ENCODE measurements at places on chromosomes 5 and 9.

DNA sequence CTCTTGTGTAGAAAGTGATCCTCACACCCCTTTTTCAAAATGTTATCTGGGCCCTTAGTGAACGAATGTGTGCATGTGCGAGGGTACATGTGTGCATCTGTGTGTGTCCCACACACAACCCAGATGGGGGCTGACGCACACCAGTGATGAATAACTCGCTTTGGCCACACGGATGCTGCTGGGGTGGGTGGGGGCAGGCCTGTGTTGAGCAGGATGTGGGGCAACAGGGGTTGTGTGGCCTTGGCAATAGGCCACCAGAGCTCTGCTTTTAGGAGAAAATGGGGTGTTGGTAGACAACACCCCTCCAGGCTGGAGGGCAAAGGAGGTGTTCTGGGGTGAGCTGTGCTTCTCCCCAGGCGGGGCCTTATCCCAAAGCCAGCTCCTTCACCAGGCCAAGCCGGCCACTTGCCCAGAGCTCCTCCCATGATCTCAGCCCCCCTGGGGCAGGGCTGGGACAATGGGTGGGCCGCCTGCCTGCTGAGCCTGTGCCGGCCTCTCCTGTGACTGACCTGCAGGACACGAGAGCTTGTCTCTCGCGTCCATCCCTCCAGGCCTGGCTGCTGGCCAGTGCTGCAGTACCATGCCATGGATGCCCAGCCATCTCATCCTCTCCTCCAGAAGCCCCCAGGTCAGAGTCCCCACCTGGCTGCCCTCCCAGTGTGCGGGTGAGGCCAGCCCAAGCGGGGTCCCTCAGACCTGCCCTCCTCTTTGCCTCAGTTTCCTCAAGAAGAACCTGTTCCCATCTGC is 1.7 kb downstream of the DBN1 start:
- DNase-seq, result peak; percentile 63

DNA sequence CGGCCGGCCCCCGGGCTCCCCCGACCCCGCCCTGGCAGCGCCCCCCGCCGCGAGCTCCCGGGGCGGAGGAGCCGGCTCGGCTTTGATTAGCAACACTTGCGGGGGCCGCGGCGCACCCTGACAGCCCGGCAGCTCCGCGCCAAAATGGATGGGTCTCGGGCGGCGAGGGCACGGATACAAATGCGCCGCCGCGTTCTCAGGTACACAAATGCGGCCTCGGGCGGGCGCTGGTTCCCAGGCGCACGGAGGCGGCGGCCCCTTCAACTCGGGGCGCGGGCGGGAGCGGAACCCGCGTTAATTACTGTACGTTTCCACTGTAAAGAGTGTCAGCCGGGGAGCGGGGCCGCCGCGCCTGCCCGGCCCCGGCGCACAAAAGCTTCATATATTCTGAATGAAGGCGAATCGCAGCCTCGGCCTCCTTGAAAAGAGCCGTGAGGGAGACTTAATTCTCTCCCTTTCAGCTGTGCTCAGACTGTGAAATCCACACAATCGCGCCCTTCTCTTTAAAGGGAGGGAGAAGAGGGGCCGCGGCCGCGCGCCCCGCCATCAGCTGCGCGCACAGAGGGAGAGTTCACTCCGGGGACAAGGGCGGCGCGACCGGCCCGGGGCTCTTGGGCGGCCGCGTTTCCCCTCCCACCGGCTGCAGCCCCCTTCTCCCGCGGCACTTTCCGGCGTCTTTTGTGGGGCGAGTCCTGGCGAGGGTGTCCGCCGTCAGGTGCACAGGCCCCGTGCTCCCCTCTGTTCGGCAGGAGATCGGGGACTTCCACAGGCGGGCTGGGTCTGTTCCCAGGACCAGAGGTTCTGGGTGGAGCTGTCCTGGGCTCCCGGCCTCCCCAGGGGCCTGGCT is 27.0 kb downstream of the MSX2 start:
- peak; percentile 12 for DNase-seq

DNA sequence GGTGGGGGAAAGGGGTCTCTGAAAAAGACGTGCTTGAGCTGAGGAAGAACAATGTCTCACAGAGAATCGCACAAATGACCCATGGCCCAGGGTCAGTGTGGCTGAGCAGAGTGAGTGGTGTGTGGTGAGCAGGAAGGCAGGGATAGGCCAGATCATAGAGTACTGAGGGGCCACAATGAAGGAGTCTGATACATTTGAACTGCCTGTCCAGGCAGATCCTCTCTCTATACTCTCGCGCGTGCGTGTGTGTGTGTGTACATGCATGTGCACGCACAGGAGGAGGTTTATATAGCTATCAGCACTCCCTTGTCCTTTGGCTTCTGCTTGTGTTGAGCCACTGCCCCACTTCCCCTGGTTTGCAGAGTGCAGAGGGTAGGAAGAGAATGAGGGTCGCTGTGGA is 294.0 kb downstream of the ZNF608 start:
- DNase-seq, result no peak

GRCh38 chr5:140567136-140567818 is 2.6 kb downstream of the SLC35A4 start:
- DNase-seq, result no peak

GRCh38 chr5:176548967-176549444 is at the start of gene CDHR2:
Gene CDHR2, plus strand, starts transcription at chr5:176549342. Its CDS starts 16,011 bp downstream, at chr5:176565353.
- DNase-seq, result no peak

GRCh38 chr9:124699575-124699974 is 71.5 kb downstream of the NR6A1 start:
- DNase-seq, result no peak

DNA sequence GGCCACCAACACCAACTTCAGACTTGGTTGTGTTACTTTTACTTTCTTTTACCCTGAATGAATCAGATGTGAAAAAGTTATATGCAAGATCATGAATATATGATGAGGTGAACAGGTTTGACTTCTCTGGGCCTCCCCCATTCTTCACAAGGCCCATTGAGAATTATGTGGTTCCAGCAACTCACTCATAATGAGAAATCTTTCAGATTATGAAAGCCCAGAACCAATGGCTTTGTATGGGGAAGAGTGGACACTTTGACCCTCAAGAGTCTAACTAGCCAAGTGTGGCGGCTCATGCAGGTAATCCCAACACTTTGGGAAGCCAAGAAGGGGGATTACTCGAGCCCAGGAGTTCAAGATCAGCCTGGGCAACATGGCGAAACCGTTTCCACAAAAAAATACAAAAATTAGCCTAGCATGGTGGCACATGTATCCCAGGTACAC is 16.1 kb upstream of the LNPEP start:
- DNase-seq, result no peak

GRCh38 chr9:83649080-83649479 is 26.1 kb downstream of the IDNK start:
- peak; percentile 54 for DNase-seq

DNA sequence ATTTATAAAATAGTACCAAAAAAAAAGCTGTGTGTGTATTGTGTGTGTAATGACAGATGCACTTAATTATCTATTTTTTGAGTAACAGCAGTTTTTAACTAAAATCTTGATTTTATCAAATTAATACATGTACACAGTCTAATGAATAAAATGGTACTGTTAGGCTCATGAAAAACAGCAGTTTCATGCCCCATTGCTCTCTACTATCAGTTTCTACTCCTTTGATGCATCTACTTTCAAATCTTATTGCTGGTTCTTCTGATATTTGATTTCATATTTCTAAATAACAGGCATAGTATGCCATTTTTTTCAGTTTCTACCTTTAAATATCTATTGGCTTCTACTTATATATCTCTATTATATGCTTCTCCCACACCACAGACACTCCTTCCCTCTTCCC is 117.4 kb downstream of the CCDC171 start:
- no peak for DNase-seq

DNA sequence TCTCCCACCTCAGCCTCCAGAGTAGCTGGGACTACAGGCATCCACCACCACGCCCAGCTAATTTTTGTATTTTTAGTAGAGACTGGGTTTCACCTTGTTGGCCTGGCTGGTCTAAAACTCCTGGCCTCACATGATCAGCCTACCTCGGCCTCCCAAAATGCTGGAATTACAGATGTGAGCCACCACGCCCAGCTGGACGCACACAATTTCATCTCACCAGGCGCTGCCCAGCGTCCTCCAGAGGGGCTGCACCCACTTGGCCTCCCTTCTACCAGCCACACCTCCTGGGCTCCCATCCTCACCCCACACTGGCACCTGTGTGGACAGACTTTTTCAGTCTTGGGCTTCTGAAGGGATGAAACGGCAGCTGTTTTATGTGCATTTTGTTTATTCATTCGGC is 3.8 kb upstream of the EXOC3 start:
- DNase-seq, result no peak

- DNase-seq, result no peak
These were observed 14.2 kb upstream of the CXXC5 start for GRCh38 chr5:139634028-139634325.

DNA sequence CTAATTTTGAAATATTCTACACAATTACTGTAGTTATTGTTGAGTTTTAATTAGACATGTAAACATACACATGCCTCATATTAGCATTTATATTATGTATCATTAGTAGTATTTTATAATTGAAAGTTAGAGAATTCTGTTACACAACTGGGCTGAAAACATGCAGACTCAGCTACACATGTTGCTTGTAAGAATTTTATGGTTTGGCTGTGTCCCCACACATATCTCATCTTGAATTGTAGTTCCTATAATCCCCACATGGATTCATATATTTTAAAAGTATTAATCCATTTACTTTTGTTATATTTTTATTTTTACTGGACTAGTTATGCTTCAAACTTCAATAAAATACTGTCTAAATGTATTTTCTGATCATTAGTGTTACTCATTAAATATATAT is 2075.3 kb upstream of the C9orf72 start:
- no peak for DNase-seq

DNA sequence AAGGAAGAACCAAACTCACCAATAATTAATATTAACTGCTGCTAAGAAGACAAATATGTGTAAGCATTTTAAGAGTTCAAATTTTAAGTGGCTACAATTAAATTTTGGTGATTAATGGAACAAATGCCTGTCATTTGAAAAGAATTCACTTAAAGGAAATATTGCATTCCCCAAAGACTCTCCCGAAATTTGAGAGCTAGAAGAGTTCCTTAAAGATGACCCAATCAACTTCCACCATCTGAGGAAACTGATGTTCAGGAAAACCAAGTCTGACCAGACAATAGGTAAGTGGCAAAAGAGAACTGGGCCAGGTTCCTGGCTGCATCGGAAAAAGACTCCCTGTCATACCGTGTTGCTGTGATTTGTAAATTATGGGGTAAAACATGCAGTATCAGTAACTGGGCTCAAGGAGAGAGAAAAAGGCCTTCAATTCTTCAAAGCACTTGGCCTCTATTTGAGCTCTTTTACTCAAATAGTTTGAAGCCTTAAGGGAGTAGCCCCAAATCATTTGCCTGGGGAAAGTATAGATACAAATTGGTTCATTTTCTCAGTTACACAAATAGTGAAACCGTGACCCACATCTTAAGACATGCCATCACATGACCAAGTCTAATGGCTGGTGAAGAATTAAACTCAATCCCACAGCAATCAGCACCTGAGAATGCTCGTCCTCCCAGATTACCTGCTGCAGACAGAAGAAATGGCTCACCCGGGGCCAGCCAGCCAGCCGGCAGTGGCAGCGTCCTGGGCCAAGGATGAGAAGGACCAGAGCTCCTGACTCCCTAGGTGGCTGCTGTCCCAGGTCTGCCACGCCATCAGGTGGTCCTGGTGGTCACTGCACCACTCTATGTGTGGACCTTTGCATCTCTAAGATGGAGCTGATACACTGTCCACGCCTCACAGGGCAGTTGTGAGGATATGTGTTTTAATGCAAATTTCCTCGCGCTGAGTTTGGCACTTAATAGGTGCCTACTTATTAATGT is 162.9 kb downstream of the TTLL11 start:
- no peak for DNase-seq

- DNase-seq, result no peak
These were observed 98.8 kb downstream of the BOD1 start for GRCh38 chr5:173517648-173518047.

GRCh38 chr5:53575831-53576230 is 15.4 kb downstream of the NDUFS4 start:
- no peak for DNase-seq

- DNase-seq, result no peak
These were observed 1.1 kb downstream of the TGFBR1 start for GRCh38 chr9:99106044-99106375.

DNA sequence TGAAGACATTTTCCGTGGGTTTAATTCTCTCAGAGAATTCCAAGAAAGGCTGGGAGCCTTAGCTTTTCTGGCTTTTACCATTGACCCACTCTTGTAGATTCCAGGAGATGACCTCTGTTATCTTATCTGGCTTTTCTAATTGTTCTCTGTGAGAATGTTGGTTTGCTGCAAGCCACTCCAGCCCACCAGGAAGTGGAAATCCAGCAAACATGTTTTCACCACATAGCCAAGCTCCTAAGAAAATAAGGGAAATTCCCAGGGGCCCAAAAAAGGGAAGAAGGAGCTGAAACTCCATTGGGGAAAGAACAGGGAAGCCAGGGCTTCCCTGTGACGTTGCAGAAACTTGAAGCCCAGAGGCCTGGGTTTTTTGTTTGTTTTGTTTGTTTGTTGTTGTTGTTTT is 19.7 kb downstream of the GPR107 start:
- DNase-seq, result no peak

DNA sequence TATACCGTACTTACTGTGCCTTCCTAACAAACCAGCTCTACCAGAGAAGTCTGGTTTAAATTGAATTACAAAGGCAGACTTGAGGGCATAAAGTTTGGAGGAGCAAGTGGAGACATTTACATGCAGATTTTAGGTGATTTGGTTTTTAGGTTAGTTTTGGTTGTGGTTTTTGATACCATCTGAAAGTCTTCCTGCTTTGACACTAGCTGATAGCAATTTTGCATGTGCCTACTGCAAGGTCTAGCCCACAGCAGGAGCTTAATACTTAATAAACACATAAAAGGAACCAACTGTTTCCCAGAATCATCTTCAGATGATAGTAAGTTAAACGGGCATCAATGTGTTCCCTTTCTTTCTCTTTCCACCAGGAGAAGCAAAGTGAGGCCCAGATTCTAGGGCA is 3.4 kb upstream of the ESM1 start:
- DNase-seq, result no peak

DNA sequence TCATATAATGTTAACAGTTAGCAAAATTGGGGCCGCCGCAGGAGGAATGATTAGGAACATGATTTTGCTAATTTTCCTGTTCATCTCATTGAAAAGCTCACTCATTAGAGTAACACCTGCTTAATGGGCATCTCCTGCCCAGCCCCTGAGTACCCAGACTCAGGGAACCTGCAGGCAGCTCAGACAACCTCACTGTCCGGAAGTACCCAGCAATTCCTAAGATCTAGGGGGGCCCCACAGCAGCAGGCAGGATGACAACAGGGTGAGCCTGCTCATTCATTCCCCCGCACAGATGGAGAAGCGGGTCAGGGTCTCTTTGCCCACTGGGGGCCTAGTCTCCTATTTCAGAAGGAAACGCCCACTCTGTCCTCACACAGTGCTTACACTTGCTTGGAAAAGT is 12.6 kb downstream of the FAM78A start:
- no peak for DNase-seq

- no peak for DNase-seq
These were observed 1.3 kb upstream of the OR13J1 start for GRCh38 chr9:35871545-35871944.

- no peak for DNase-seq
These were observed 124.9 kb downstream of the PPP2R2B start for GRCh38 chr5:146753641-146754040.

Data from RKO (cell line).